Ascending aorta (tissue), 2 donors: ENCODE measurements at places on chromosomes 1 and 21. TPM values are rescaled to one million over a fixed set of nuclear protein-coding genes. Genes with fewer than 3 reads are reported as not detected.

- DNase-seq = no peak
- no peaks in the 10 kb centered on the region for H3K4me1 ChIP-seq
- H3K27me3 ChIP-seq = no peaks in the 10 kb centered on the region
- no peaks in the 10 kb centered on the region for H3K36me3 ChIP-seq
- H3K4me3 ChIP-seq = no peak overlapping the region
Measured at GRCh38 chr1:204350857-204351573, 8.7 kb downstream of the PLEKHA6 start.

DNA sequence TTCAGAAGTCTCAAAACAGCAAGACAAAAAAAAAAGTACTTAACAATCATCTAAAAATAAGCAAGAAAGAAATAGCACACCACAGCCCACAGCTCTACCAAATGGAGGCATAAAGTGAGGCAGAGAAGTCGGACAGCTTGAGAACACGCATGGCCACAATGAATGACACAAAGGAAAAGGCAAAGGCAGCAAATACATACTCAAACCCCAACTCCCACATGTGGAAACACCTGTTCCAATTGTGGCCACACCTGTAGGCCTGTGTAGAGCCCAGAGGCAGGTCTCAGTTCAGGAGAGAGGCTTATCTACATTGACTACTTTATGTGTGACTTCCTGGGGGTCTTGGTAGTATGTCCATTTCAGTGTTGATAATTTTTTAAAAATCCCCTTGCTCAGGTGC, 543.5 kb downstream of the LMO4 start:
- no peaks in the 10 kb centered on the region for H3K27me3 ChIP-seq
- DNase-seq = no peak
- H3K4me1 ChIP-seq = no peaks in the 10 kb centered on the region
- no peak overlapping the region for H3K27ac ChIP-seq
- no peak overlapping the region for H3K4me3 ChIP-seq

GRCh38 chr21:45836268-45836655, 145.3 kb upstream of the COL6A1 start:
- DNase-seq = peak; percentile 46
- no peaks in the 10 kb centered on the region for H3K4me1 ChIP-seq
- H3K4me3 ChIP-seq = no peak overlapping the region
- H3K27ac ChIP-seq = no peak overlapping the region

DNA sequence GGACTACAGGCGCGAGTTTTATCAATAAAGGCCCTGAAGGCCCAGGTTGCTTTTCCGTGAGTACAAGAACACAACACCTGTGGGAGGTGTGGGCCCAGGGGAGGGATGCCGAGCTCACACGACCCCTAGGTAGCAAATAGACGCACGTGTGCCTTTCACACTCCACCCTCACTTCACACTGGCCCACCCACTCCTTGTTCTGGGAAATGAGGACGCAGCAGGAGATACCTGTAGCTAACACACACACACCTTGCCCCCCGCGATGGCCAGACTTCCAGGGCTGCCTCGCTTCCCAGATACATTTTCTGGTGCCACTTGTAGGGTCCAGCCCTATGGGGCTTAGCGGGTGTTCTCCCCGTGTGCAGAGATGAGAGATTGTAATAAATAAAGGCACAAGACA, 4.3 kb upstream of the CCDC27 start:
- no peak for DNase-seq
- H3K27ac ChIP-seq = no peak overlapping the region
- peaks cover 6% of the 10 kb centered on the region for H3K4me1 ChIP-seq
- H3K4me3 ChIP-seq = peak overlapping the region; percentile 76

The CSMD2 gene
- total RNA-seq = 10.9 TPM

The CNR2 gene
- total RNA-seq = not detected

The GCSAML gene
- total RNA-seq = not detected

The WASF2 gene
- 70.4 TPM for total RNA-seq
